ENCODE measurements at places on chromosomes 13 and 19.
A peak's percentile ranks its signal among the peaks of the same experiment; 100 is the strongest.

DNA sequence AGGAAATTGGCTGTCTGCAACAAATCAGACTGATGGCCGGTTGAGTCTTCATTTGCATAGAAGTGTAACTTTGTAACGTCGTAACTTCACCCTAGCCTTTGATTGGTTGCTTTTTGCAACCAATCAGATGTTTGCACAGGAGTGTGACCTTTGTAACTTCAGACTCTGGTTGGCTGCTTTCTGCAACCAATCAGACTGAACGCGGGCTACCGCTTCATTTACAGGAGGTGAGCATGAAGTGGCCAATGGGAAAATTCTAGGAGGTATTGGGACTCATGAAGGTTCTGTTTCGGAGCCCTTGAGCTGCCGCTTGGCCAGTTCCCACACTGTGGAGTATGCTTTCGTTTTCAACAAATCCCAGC is 441 bp upstream of the ZNF559 start:
- DNase-seq = peak; percentile 83

DNA sequence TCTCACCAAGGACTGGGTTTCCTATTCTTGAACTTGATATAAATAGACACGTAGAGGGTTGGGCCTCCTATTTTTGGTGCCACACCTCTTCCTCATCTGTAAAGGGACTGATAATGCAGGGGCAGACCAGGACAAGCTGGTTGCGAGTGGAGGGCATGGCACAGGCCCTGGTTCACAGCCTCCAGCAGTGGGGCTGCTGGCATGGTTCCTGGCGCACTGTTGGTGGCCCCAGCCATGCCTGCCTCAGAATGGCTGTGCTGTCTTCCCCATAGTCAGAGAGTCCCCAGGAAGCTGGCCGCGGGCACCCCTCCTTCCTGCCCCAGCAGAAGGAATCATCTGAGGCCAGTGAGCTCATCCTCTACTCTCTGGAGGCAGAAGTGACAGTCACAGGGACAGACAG is 10.5 kb upstream of the OVOL3 start:
- no peak for DNase-seq

GRCh38 chr13:68727798-68728197 is 1379.8 kb upstream of the ATXN8OS start:
- DNase-seq = no peak

DNA sequence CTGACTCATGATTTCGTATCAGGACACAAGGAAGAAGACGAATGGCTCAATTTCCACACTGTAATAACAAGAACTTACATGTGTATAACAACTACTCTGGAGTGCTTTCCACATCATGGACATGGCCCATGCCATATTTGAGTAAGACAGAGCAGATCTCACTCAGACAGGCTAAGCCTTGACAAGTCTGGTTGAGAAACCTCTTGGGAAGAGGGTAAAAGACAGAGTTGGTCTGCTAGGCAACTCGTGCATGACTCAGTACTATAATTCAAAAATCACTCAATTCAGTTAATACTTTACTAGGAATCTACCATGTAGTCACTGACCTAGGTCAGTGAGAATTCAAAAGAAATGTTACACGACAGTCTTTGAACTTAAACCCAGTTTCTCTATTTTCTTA is 5.7 kb upstream of the THSD1 start:
- no peak for DNase-seq

- DNase-seq = peak; percentile 95
Measured at GRCh38 chr19:16897029-16897855, 8.4 kb downstream of the F2RL3 start.

DNA sequence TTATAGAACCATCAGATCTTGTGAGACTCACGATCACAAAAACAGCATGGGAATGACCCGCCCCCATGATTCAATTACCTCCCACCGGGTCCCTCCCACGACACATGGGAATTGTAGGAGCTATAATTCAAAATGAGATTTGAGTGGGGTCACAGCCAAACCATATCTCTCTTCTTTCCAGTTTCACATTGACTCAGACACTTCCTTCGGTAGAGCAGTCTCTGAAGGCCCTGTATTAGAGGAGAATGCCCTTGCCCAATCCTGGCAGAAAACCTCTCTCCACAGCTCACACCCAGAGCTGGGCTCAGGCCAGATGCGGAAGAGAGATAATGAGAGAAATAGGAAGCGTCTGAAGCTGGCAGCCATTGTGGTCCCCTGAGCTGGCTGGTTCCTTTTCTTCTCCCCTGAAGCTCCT is 72.4 kb upstream of the CLDN10 start:
- peak; percentile 23 for DNase-seq

DNA sequence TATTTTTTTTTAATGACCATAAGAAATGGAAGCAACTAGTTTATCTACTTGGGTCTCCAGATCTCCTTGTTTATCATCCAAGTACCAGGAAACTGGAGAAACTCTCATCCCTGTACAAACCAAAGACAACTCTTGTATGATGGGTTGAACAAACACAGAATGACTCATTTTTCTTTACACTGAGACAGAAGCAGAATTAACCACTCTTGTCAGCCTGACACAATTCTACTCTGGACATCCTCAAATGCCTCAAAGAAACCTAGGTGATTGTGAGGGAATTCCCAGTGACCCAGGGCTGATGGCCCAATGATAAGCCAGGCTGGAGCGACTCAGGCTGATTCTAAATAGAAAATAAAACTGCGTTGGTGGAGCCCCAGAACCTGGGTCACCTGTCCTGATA is 151.5 kb downstream of the ZNF737 start:
- DNase-seq = no peak
